ENCODE measurements at places on chromosomes 6 and 20.
A peak's percentile ranks its signal among the peaks of the same experiment; 100 is the strongest.

- no peaks in the 10 kb centered on the region for H3K4me1 ChIP-seq
- H3K4me3 ChIP-seq: no peak overlapping the region
- peaks cover 1% of the 10 kb centered on the region for H3K36me3 ChIP-seq
- no peak for DNase-seq
- no peak overlapping the region for H3K27ac ChIP-seq
Observed at GRCh38 chr6:73608761-73609160, 45.0 kb downstream of the SLC17A5 start.

- H3K4me3 ChIP-seq: no peak overlapping the region
- H3K27me3 ChIP-seq: peaks cover 29% of the 10 kb centered on the region
- no peak overlapping the region for H3K27ac ChIP-seq
- no peaks in the 10 kb centered on the region for H3K36me3 ChIP-seq
- H3K4me1 ChIP-seq: no peaks in the 10 kb centered on the region
Observed at GRCh38 chr20:9520086-9520485, 5.7 kb downstream of the LAMP5 start.

GRCh38 chr20:22217712-22218352 is 366.5 kb downstream of the FOXA2 start:
- no peaks in the 10 kb centered on the region for H3K27me3 ChIP-seq
- H3K36me3 ChIP-seq: no peaks in the 10 kb centered on the region
- peaks cover 3% of the 10 kb centered on the region for H3K4me1 ChIP-seq
- DNase-seq: no peak
- no peak overlapping the region for H3K27ac ChIP-seq

GRCh38 chr6:68978411-68978810 is 343.3 kb downstream of the ADGRB3 start:
- H3K27ac ChIP-seq: no peak overlapping the region
- no peaks in the 10 kb centered on the region for H3K27me3 ChIP-seq
- no peaks in the 10 kb centered on the region for H3K4me1 ChIP-seq
- no peak for DNase-seq

GRCh38 chr6:27693766-27694546 is 218.2 kb downstream of the OR2B2 start:
- peaks cover 11% of the 10 kb centered on the region for H3K4me1 ChIP-seq
- H3K27ac ChIP-seq: peak overlapping the region; percentile 92
- H3K27me3 ChIP-seq: no peaks in the 10 kb centered on the region
- H3K36me3 ChIP-seq: no peaks in the 10 kb centered on the region

DNA sequence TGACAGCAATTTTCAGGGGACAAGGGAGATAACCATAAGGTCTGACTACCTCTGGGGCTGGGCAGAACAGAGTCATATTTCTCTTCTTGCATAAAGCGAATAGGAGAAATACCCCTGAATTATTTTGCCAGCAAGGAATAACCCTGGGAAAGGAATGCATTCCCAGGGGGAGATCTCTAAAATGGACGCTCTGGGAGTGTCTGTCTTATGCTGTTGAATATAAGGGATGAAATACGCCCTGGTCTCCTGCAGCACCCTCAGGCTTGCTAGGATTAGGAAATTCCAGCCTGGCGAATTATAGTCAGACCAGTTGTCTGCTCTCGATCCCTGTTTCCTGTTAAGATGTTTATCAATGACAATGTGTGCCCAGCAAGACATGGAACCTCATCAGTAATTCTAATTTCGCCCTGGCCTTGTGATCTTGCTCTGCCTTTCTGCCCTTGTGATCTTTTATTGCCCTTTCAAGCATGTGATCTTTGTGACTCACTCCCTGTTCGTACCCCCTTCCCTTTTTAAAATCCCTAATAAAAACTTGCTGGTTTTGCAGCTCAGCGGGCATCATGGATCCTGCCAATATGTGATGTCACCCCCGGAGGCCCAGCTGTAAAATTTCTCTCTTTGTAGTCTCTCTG is 221.6 kb upstream of the HS3ST5 start:
- no peaks in the 10 kb centered on the region for H3K4me1 ChIP-seq
- no peak for DNase-seq
- no peaks in the 10 kb centered on the region for H3K36me3 ChIP-seq
- H3K27me3 ChIP-seq: no peaks in the 10 kb centered on the region
- no peak overlapping the region for H3K4me3 ChIP-seq

GRCh38 chr6:137494988-137495702 is 951 bp upstream of the OLIG3 start:
- peaks cover 3% of the 10 kb centered on the region for H3K4me1 ChIP-seq
- no peak overlapping the region for H3K4me3 ChIP-seq
- no peak for DNase-seq
- H3K27me3 ChIP-seq: peaks cover 90% of the 10 kb centered on the region

GRCh38 chr20:46573234-46573633 is 22.8 kb upstream of the OCSTAMP start:
- H3K4me1 ChIP-seq: no peaks in the 10 kb centered on the region
- no peak overlapping the region for H3K4me3 ChIP-seq
- no peak for DNase-seq
- H3K27ac ChIP-seq: no peak overlapping the region

GRCh38 chr20:50039706-50040431 is 57.1 kb downstream of the SNAI1 start:
- no peak overlapping the region for H3K4me3 ChIP-seq
- H3K27ac ChIP-seq: no peak overlapping the region
- H3K4me1 ChIP-seq: peaks cover 2% of the 10 kb centered on the region
- peaks cover 10% of the 10 kb centered on the region for H3K27me3 ChIP-seq
- H3K36me3 ChIP-seq: no peaks in the 10 kb centered on the region

DNA sequence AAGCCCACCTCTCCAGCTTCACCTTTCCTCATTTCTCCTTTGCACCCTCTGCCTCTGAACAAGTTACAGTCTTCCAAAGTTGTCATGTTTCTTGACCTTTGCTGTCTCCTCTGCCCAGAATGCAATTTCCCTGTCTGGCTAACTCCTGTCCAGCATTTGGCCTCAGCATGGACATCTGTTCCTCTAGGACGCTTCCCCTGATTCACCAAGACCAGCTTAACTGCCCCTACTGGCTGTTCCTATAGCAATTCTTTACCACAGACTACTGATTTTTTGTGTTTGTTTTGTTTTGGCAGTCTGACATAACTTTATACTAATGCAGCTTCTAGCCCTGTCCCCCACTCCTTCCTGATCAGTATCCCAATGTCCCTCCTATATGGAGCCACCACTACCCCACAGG is 13.4 kb downstream of the GNL1 start:
- no peak overlapping the region for H3K27ac ChIP-seq
- no peaks in the 10 kb centered on the region for H3K27me3 ChIP-seq
- peaks cover 6% of the 10 kb centered on the region for H3K4me1 ChIP-seq
- H3K4me3 ChIP-seq: no peak overlapping the region

- DNase-seq: no peak
- H3K4me1 ChIP-seq: peaks cover 56% of the 10 kb centered on the region
- no peak overlapping the region for H3K4me3 ChIP-seq
- H3K27ac ChIP-seq: no peak overlapping the region
- no peaks in the 10 kb centered on the region for H3K27me3 ChIP-seq
Observed at GRCh38 chr6:159983641-159984080, 14.8 kb downstream of the IGF2R start.

- no peak for DNase-seq
- no peaks in the 10 kb centered on the region for H3K4me1 ChIP-seq
- peaks cover 43% of the 10 kb centered on the region for H3K27me3 ChIP-seq
- no peak overlapping the region for H3K27ac ChIP-seq
- H3K36me3 ChIP-seq: no peaks in the 10 kb centered on the region
- no peak overlapping the region for H3K4me3 ChIP-seq
Observed at GRCh38 chr20:57147185-57147584, 119.3 kb downstream of the BMP7 start.

DNA sequence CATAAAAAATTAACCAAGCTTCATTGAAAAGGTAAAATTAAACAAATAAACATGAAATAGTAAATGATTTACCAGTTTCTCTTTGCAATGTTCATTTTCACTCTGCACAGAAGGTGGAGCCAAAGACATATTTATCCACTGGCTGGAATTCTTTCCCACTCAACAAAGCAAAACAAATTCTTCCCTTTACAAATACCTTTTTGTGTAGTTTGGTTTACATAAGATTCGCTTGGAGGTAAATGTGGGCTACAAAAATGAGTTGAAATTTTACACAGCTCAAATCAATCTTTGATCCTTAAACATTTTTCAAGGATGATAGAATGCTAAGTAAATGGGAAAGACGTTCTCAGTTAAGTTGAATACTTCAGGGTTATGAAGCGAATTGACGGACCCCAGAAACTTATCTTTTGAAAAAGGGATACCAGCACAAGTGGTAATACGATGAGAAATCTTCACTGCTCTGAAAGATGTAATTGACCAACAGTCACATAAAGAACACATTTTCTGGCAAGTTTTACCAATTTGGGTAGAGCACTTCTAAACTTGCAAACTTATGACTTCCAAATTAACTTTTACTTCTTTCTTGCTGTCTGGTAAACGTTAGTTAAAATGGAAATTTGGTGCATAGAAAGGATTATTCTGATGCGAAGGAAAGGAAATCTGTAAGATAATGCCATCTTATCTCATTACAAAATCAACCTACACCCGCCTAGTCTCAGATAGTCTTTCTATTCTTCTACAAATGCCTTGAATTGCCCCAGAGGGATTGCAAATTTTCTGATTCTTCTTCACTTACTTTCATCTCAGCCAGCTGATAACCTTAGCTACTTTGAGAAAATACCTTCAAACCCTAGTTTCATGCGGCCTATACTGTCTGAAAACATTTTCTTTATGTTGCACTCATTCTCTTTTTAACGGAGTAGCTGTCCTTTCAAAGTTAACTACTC is 4.7 kb upstream of the GJA1 start:
- no peak overlapping the region for H3K27ac ChIP-seq
- peaks cover 6% of the 10 kb centered on the region for H3K4me1 ChIP-seq
- no peaks in the 10 kb centered on the region for H3K27me3 ChIP-seq

- no peak overlapping the region for H3K27ac ChIP-seq
- no peaks in the 10 kb centered on the region for H3K4me1 ChIP-seq
- H3K36me3 ChIP-seq: no peaks in the 10 kb centered on the region
- no peak for DNase-seq
- H3K4me3 ChIP-seq: no peak overlapping the region
Observed at GRCh38 chr6:93746892-93747291, 327.5 kb upstream of the EPHA7 start.

- no peak for DNase-seq
- H3K27me3 ChIP-seq: no peaks in the 10 kb centered on the region
- no peaks in the 10 kb centered on the region for H3K4me1 ChIP-seq
- no peak overlapping the region for H3K27ac ChIP-seq
- no peak overlapping the region for H3K4me3 ChIP-seq
- no peaks in the 10 kb centered on the region for H3K36me3 ChIP-seq
Observed at GRCh38 chr6:21317642-21318041, 275.9 kb upstream of the SOX4 start.

DNA sequence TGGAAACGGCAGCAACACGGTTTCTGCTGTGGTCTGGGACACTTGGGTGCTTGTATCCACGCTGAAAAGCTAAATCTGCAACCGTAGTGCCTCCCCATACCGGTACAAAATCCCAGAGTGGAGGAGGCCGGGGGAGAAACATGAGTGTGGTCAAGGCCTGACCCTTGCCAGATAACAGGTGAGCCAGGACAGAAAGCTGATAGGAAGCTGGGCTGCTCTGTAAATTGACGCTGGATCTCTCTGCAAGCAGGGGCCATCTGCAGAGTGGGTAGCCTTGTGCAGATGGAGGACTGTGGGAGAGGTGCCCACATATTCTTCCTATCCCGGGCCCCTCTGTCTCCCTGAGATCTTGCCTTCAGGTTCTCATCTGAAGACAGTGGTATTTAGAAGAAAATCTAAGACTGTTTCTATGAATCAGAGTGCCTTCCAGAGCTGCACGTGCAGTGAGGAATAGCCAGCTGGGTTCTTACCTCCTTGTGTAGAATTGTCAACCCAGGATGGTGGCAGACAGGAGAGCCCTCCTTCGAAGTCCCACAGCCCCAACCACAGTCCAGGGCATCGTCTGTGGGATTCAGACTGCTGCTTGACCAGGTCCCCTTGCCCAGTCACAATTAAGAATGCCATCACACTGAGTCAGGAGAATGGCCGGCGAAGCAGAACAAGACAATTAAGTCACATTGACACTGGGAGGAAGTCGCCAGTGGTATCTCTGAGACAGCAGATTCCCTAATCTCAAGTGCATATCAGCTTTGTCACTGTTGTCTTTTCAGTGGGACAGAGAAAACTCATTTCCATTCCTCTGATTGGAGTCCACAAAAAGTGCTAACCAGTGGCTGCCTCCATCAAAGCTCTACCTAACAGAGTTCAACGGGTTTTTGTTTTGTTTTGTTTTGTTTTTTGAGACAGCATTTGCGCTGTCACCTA is 100.0 kb upstream of the RIPOR2 start:
- no peak overlapping the region for H3K4me3 ChIP-seq
- H3K4me1 ChIP-seq: no peaks in the 10 kb centered on the region
- no peak overlapping the region for H3K27ac ChIP-seq
- H3K36me3 ChIP-seq: no peaks in the 10 kb centered on the region

GRCh38 chr6:140462453-140463311 is 1088.2 kb upstream of the CITED2 start:
- peak; percentile 45 for DNase-seq
- no peak overlapping the region for H3K4me3 ChIP-seq
- H3K4me1 ChIP-seq: peaks cover 20% of the 10 kb centered on the region
- H3K27me3 ChIP-seq: no peaks in the 10 kb centered on the region
- H3K27ac ChIP-seq: peak overlapping the region; percentile 57
- no peaks in the 10 kb centered on the region for H3K36me3 ChIP-seq

GRCh38 chr6:127567476-127567875 is 9.5 kb upstream of the C6orf58 start:
- no peak overlapping the region for H3K27ac ChIP-seq
- H3K27me3 ChIP-seq: no peaks in the 10 kb centered on the region
- H3K4me3 ChIP-seq: no peak overlapping the region
- peaks cover 4% of the 10 kb centered on the region for H3K4me1 ChIP-seq

DNA sequence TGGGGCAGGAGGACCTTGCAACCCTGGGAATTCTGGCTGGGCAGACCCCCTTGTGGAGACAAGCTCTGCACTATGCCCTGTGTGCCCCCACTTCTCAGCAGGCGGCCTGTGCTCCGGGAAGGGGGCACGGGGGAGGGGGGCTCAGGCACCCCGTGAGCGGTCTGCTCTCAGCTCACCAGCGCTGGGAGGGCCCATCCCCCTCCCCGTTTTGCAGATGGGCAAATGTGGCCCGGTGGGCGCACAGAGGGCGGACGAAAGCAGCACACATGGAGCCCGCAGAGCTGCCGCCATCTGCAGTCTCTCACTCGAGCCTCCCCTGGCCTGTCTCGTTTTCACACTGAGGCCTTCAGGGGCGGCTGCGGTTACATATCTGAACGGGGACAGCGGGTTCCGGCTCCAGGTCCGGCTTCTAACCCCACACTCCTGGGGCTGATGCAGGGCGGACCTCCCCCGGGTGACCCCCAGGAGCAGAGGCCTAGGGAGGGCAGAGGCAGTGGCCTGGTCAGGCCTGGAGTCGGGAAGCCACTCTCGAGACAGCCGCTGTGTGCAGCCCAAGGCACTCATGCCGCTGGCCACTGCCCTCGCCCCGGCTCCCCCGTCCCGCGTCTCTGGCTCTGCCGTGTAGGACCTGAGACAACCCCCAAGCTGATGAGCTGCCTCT is 13.9 kb downstream of the CHRNA4 start:
- H3K4me3 ChIP-seq: no peak overlapping the region
- H3K4me1 ChIP-seq: no peaks in the 10 kb centered on the region
- no peak for DNase-seq
- H3K27me3 ChIP-seq: peaks cover 17% of the 10 kb centered on the region

- no peak for DNase-seq
- peaks cover 41% of the 10 kb centered on the region for H3K27me3 ChIP-seq
- H3K36me3 ChIP-seq: no peaks in the 10 kb centered on the region
- no peak overlapping the region for H3K27ac ChIP-seq
- H3K4me1 ChIP-seq: no peaks in the 10 kb centered on the region
- no peak overlapping the region for H3K4me3 ChIP-seq
Observed at GRCh38 chr6:44278774-44279697, 8.8 kb downstream of the TMEM151B start.
